Renal cortex interstitium (tissue), 15 donors: ENCODE measurements at places on chromosomes 7 and 10. TPM values are rescaled to one million over a fixed set of nuclear protein-coding genes. Genes with fewer than 3 reads are reported as not detected.

- DNase-seq: no peak
Observed at GRCh38 chr7:7521259-7521658, 14.4 kb downstream of the COL28A1 start.

DNA sequence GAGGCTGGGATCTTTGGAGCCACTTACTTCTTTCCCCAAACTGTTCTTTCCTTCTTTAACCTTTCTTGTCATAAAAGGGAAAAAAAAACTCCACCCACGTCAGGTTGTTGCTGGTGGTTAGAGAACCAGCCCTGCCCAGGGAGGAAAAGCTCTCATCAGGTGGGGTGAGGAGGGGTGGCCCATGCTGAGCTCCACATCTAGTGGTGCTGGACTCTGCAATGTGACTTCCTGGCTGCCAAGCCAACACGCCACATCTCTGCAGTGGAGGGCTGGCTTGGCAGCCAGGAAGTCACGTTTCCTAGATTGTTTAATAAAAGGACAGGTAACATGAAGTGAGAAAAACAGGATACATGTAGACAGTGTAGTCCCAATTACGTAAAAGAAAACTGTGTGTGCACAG is 37.4 kb downstream of the WIPF3 start:
- DNase-seq: no peak

- no peak for DNase-seq
Observed at GRCh38 chr7:50359995-50360925, 55.7 kb downstream of the IKZF1 start.

GRCh38 chr10:73786512-73786885 is 1.1 kb downstream of the ZSWIM8 start:
- DNase-seq: no peak

- no peak for DNase-seq
Observed at GRCh38 chr10:49610458-49611165, 502 bp downstream of the SLC18A3 start.

DNA sequence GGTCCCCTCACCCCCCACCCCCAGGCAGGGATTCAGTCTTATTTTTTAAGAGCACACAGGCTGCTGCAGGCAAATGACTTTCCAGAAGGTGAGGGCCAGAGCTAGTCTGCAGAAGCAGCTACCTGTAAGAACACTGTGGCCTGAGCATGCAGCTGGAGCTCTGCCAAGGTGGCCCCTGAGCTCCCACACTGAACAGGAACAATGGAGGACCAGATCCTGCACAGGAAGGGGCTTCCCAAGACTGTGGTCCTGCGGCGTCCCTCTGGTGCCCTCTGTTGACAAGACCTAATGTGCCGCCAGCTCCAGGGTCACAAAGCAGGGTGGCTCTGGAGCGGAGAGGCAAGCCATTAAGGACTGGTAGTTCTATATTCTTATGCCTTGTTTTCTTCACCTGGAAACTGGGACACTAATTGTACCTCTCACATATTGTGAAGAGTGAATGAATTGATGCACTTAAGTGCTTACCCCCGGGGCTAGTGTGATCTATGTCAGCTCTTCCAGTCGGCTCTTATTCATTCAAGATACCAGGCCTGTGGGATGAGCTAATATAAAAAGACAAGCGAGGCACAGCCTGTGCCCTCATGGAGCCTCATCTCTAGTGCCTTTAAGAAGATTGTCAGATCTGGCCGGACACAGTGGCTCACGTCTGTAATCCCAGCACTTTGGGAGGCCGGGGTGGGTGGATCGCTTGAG is 8.0 kb upstream of the BEND7 start:
- DNase-seq: peak; percentile 61

- DNase-seq: no peak
Observed at GRCh38 chr7:100888291-100888987, 1.1 kb downstream of the UFSP1 start.

The PLEKHS1 gene
- 0.10 TPM for polyA plus RNA-seq

DNA sequence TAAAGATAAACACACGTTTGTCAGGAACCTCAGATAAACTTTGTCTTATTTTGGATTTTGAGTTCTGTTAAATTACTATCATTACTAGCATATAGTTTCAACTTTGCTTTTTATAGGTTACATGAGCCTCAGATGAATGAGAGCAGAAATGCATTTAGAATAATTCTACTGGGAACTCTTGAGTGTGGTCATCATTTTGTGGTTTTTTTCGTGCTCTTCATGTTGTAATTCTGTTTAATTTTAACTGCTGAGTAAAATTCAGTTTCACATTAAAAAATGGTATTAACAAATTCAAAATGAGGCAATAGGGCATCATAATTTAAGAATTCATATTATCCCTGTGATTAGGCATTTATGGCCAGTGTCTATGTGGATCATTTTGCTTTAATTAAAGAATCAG is 72.9 kb downstream of the GNAI1 start:
- DNase-seq: no peak

GRCh38 chr7:45592230-45592991 is 18.2 kb downstream of the ADCY1 start:
- DNase-seq: no peak

The GRM3 gene
- 0.17 TPM for polyA plus RNA-seq

The PROSER2 gene
- 6.6 TPM for polyA plus RNA-seq

DNA sequence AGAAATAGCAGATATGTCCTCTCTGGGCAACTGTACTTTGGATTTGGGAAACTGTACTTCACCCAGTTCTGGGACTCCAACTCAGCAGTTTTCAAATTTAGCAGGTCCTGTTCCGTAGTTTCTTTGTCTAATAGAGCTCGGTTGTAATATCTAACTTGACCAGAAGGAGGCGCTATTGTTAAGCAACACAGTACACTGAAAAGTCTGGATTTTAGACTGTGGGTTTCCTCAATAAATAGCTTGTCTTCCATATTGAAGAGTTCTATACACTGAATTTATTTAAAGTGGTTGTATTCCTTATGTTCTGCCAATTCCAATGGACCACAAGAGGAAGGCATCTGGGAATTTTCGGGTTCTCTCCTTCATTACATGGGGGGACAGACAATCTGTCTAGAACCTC is 39.8 kb downstream of the ELFN1 start:
- DNase-seq: no peak

DNA sequence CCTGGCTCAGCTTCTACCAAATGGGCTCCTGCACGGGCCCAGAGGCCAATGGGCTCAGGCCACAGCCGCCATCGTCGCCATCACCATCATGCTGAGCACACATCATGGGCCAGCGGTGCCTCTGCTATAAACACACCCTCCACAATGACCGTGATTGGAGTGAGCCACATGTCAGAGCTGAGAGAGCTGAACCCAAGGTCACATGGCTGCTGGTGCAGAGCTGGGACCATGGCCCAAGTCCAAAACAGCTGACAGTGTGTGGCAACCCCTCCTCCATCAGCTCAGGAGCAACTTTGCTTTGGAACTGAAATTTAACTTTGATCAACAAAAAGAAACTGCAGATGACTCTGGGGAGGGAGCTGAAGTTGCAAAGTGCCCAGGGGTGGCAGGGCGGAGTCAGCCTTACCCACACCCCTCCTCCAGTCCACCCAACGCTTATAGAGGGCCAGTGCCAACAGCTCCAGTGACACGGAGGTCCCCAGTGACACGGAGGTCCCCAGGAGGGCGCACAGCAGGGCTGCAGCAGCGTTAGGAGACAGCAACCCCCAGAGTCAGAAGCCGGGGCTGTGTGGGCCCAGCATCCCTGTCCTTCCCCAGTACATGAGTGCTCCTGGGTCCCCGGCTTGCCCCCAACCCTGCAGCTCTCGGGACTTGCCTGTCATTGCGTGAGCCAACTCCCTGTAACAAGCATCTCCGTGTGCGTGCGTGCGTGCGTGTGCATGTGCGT is 249.6 kb downstream of the ELFN1 start:
- DNase-seq: no peak

GRCh38 chr10:13090289-13090688 is 9.7 kb upstream of the OPTN start:
- DNase-seq: no peak
